Fibroblast of upper back skin (primary cell): ENCODE measurements at places on chromosomes 13 and 19.
A peak's percentile ranks its signal among the peaks of the same experiment; 100 is the strongest.

- no peak for DNase-seq
Observed at GRCh38 chr19:48006762-48007161, 12.3 kb downstream of the ELSPBP1 start.

- no peak for DNase-seq
Observed at GRCh38 chr13:71613066-71613745, 253.8 kb downstream of the DACH1 start.

- DNase-seq, result no peak
Observed at GRCh38 chr13:110407531-110407930, 100.4 kb downstream of the COL4A2 start.

GRCh38 chr13:63636316-63636993, 2220.8 kb upstream of the PCDH20 start:
- no peak for DNase-seq

DNA sequence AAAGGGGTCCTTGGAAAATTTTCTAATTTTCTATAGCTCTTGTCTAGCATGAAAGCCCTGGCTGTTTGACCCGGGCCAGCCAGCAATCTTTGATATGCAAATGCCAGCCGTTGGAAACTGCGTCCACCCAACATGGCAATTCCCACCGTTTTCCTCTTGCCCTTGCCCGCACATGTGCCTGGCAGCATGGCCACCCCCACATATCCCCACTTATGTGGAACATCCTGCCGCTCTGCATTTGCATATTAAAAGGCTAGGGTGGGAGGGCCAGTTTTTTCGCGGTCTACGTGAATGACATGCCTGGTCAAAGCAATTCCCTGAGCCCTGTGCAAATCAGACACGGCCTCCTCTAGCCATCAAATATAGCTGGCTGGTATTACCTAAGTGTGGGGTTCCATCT, 110.3 kb upstream of the TDRD3 start:
- DNase-seq, result no peak

- DNase-seq, result no peak
Observed at GRCh38 chr19:20233105-20233504, 66.1 kb downstream of the ZNF486 start.

DNA sequence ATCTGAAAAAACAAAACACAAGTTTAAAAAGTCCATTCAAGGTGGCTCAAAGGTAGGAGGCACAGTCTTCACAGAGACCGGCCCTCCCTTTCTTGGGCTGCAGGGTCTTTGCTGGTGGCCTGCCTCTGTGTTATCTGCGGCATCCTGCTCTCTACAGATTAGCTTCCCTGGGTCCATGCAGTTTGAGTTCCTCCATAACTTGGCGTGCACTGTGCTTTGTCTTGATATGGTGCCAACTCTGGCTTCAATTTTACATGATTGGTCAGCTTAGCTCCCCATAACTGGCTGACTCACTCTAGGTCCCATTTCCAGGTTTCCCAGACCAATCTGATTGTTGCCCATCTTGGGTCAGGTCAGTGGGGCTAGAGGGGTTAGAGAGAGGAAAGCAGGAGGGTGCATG, 41.8 kb downstream of the TPT1 start:
- peak; percentile 38 for DNase-seq

DNA sequence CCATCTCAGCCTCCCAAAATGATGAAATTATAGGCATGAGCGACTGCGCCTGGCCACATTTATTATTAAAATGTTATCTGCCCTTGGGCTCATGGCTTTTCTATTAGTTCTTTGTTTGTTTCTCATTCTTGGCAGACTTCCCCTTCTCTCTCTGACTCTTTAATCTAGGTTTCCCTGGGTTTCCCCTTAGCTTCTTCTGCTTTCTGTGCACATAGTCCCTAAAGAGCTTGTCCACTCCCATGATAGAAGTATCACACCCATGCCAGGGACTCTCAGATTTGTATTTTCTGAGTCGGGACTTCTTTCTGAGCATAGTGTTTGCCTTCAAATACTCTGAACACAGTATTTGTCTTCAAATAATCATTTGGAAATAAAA, 38.6 kb upstream of the ITM2B start:
- DNase-seq, result no peak

DNA sequence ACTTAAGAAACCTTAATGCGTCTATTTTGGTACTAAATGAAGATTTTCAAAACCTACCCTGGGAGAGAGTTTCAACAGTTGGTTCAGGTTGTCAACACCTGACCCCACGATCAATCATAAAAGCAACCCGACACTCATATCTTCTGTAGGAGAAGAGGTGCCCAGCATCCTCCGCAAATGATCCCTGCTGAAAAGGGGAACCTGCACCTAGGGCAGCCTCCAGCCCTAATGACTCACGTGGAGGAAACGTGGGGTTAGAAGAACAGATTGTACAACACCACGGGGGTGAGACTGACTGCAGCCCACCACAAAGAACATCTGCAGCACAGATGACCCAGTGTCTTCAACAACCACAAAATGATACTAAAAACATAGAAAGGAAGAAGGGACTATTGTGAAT, 116.3 kb downstream of the RAB20 start:
- peak; percentile 81 for DNase-seq

- peak; percentile 65 for DNase-seq
Observed at GRCh38 chr13:35388441-35389355, 87.8 kb downstream of the MAB21L1 start.

DNA sequence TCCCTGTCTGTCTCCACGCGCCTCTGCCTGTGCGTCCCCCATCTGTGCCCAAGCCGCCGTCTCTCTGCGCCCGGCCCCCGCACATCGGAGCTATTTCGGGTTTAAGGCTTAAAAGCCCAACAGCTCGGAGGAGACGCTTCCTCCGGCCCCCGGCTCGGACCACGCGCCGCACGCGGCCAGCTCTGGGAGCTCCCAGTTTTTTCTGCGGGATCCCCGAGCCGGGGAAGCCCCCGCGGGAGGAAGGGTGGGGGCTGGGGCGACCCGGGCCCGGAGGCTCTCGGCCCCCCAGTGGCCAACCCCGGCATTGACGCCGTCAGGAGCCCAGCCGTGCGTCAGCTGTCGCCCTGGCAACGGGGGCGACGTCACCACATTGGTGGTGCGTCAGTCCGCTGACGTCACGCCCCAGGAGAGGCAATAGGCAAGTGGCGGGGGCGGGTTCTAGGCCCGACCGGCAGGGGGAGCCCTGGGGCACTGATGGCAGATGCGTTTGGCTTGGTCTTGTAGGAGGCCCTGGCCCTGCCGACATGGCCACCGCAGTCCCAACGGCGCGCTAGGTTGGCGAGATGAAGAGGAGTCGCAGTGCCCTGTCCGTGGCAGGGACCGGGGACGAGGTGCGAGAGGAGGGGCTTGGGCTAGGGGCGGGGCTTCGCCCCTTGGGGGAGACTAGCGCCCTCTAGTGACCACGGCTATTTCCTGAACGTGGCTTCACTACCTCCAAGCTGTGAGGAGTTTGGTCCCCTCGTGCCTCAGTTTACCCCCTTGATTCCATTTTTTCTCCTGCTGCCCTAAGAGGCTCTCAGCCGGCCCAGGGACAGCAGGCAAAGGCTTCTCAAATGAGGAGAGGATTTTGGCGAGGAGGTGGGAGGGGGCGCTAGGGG, 3.7 kb upstream of the PDE4A start:
- peak; percentile 83 for DNase-seq

- peak; percentile 18 for DNase-seq
Observed at GRCh38 chr13:25980255-25980654, 71.6 kb downstream of the SHISA2 start.

- DNase-seq, result peak; percentile 29
Observed at GRCh38 chr13:32010136-32010535, 21.4 kb upstream of the FRY start.

DNA sequence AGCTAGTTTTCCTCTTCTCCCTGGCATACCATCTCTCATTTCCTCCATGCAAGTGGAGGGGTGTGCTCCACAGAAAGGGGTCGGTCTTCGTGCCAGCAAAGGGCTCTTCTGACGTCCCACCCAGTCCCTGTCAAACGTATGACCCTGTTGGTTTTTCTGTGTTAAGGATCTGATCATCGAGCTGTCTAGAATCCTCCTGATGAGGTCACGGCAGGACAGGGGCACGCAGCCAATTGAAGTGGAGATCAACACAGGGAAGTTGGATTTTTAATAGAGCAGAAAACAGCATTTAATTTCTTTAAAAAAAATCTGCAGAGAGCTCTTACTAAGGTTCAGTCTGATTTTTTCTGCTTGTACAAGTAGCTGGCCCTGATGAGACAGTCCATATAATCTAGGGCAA, 339.4 kb downstream of the TEX29 start:
- DNase-seq, result no peak

GRCh38 chr19:30406220-30407067, 34.3 kb downstream of the ZNF536 start:
- peak; percentile 17 for DNase-seq

DNA sequence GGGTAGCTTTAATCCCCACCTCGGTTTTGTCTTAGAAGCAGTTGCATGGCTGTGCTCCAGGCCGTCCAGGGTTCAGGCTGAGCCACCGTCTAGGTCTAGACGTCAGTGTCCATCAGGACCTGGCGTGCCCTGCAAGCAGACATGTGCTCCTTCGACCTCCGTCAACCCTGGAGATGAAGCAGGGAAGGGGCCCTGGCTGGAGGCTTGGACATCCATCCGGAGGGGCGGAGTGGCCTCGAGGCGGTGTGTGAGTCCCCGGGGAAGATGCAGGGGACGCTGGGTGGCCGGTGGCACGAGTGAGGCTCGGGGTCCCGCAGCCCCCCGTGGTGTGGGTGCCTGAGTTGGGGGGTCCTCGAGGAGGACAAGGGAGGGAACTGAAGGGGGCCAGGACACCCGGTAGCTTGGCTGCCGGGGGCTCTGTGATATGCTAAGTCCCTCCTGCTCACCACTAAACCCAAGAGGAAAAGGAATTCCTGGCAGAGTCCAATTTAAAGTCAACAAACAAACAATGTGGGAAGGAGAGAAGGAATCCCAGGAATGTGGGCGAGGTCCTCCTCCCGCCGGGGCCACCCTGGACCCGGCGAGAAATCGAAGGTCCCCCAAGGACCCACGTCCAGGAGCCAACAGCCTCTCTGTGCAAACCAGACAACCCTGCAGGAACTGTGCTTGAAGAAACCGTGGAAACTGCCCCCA, 14.9 kb upstream of the PTBP1 start:
- DNase-seq, result peak; percentile 74

DNA sequence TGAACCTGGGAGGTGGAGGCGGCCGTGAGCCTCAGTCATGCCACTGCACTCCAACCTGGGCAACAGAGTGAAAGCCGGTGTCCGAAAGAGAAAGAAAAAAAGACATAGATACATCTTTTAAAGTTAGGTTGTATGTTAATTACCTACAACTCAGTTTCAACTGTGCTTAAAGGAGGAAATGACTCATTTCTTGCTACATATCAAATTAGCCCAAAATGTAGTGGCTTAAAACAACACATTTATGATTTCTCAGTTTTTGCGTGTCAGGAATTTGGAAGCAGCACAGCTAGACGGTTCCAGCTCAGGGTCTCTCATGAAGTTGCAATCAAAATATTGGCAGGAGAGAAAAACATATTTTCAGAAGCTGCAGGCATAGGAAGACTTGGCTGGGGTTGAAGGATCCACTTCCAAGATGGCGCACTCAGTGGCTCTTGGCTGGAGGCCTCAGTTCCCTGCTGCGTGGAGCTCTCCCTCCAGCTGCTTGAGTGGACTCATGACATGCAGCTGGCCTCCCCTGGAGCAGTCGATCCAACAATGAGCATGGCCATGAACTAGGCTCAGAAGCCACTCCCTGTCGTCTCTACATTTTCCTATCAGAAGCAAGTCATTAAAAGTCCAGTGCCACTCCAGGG, 7.1 kb downstream of the LDLR start:
- DNase-seq, result peak; percentile 69

- peak; percentile 72 for DNase-seq
Observed at GRCh38 chr19:11539495-11540365, 1.1 kb downstream of the CNN1 start.

DNA sequence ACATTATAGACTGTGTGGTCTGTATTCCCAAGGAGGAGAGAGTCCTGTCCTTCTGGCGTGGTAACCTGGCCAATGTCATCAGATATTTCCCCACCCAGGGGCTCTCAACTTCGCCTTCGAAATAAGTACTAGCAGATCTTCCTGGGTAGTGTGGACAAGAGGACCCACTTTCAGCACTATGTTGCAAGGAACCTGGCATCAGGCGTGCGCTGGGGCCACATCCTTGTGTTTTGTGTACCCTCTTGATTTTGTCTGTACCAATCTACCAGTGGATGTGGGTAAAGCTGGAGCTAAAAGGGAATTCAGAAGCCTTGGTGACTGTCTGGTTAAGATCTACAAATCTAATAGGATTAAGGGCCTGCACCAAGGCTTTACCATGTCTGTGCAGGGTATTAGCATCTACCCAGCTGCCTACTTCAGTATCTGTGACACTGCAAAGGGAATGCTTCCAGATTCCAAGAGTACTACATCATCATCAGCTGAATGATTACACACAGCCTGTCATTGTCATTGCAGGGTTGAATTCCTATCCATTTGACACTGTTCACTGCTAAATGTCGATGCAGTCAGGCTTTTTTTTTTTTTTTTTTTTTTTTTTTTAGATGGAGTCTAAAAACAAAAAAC, 148.0 kb downstream of the PRR20E start:
- no peak for DNase-seq

DNA sequence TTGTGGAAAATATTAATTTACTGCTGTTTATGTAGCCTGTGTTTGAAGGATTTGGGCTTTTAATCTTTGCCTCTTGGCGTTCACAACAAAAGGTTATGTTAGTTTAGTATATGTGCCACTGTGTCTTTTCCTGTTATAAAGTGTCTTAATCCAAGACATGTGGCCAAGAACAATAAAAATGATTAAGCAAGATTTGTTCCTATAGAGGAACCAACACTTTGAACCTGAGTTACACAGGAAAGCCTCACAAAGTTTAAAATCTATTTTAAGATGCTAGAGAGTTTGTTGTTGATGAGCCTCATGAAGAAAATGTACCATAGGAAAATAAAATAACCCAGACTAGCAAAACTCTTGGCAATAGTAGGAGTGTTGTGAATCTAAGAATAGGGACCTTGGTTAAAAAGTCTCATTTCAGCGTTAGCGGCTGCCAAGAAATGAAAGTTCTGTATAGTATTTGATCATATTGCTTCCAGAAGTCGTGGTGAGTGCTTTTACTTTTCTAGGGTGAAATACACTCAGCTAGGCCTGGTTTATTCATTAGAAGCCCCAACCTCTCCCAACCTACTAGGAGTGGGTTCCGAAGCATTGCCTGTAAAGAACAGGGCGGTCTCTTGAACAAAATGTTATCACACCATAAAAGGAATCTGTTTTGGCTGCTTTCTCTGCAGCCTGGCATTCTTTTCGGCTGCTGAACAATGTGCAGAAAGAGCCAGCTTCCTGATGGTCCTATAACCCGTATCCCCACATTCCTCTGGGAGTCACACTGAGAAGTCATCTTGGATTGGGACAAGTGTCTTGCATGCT, 102.6 kb downstream of the LRCH1 start:
- DNase-seq, result peak; percentile 61

GRCh38 chr19:4359627-4360000, 16.3 kb downstream of the MPND start:
- DNase-seq, result no peak

- DNase-seq, result no peak
Observed at GRCh38 chr19:10548746-10549276, 5.1 kb downstream of the ATG4D start.

GRCh38 chr13:33174931-33175330, 110.6 kb downstream of the STARD13 start:
- peak; percentile 87 for DNase-seq

- no peak for DNase-seq
Observed at GRCh38 chr19:54312436-54313377, at the start of gene LILRA5. LILRA5 (minus strand) TSS chr19:54313166; CDS start chr19:54313019, 147 bp downstream.

GRCh38 chr13:84500016-84500415, 617.7 kb upstream of the SLITRK1 start:
- peak; percentile 13 for DNase-seq

- no peak for DNase-seq
Observed at GRCh38 chr13:96381681-96382080, 291.8 kb downstream of the HS6ST3 start.
